ENCODE measurements at places on chromosomes 16 and 17.

GRCh38 chr16:65349626-65350025 is 227.8 kb upstream of the CDH11 start:
- no peak for DNase-seq

DNA sequence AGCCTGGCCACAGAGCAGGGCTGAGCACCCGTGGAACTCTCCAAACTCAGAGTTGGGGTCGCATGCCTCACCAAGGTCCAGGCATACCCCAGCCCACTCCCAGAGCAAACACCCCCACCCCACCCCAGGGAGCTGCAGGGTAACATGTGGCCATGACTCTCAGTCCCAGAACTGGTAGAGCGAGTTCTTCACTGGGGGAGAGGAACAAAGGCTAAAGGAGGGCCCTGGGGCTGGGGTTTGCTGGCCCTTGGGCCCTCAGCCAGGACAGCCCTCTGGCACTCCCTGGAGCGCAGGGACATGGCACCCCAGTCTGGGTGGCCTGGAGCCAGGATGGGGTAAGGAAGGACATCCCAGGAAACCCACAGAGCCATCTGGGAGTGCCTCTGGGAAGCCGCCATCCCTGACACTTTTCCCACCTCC is 4.2 kb downstream of the HID1 start:
- no peak for DNase-seq

DNA sequence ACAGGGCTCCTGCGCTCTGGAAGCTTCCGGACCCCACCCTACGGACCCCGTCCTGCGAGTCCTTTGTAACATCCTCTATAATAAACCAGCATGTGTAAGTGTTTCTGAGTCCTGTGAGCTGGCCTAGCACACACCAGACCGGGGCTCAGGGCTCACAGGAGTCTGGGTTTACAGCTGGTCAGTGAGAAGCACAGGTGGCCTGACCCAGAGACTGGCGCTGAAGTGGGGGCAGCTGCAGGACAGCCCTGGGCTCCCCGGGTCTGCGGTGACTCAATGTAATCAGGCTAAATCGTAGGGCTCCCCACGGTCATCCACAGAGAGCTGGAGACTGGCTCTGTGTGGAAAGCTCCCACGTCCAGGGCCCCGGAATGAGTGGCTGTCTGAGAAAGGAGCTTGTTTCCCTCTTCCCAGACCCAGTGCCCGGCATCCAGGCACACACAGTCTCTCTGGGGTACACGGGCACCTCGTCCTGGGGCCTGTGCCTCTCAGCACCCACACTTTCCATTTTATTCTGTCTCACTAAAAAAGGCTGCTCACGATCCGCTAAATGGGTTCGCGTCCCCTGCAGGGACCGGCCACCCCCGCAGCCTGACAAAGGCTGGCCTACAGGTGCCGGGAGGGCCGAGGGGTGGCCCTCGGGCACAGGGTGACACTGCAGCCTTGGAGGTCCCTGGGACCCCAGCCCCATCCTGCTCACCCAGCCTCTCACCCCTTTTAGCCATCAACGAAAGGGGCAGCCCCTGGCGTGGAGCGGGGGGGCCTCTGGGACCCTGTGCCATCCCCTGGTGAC is 18.9 kb upstream of the CBFA2T3 start:
- no peak for DNase-seq

DNA sequence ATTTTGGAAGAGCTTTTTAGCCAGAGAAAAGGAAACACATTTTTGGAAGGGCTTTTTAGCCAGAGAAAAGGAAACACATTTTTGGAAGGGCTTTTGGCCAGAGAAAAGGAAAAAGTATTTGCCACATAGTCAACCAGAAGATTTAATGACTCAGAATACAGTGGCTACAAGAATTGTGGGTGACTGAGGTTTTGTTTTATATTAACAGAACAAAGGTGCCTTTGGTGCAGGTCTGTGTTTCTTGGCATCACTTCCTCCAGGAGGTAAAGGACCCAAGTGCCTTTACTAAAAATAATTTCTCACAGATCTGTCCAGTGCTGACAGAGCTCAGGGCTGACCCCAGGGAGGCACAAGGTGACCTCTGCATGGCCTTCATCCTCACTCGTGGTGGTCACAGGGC is 363.1 kb downstream of the CA10 start:
- no peak for DNase-seq

DNA sequence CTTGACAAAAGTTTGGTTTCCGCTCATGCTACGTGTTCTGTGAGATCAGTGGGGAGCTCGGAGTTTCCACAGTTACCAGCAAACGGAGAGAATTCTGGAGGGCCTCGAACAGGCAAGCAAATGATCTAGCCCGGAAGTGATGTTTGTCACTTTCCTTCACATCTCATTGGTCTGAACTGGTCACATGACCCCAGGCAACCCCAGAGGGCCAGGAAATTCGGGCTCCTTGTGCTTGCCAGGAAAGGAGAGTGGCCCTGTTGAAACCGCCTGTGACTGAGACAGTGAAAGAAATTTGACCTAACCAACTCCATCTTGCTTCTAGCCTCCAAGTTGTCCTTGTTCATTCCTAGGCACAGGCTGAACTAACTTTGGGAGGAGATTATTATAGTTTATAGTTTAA is 23.0 kb downstream of the SPPL2C start:
- DNase-seq: no peak

All from activated naive CD4-positive, alpha-beta T cell treated with Interleukin-2 at 50 U/mL for 16 hours (primary cell).